Right atrium auricular region (tissue), 2 donors: ENCODE measurements at places on chromosomes 11 and 22. TPM values are rescaled to one million over a fixed set of nuclear protein-coding genes. Genes with fewer than 3 reads are reported as not detected.

Gene RIMBP3C
- total RNA-seq, result 0.04 TPM

Gene ST3GAL4
- 67.5 TPM for total RNA-seq

- H3K4me1 ChIP-seq, result no peaks in the 10 kb centered on the region
- no peak overlapping the region for H3K4me3 ChIP-seq
- DNase-seq, result peak; percentile 32
- H3K36me3 ChIP-seq, result no peaks in the 10 kb centered on the region
- H3K27ac ChIP-seq, result no peak overlapping the region
Measured at GRCh38 chr11:45300715-45301114, 14.6 kb upstream of the SYT13 start.

- H3K27me3 ChIP-seq, result no peaks in the 10 kb centered on the region
- no peak overlapping the region for H3K4me3 ChIP-seq
- no peak overlapping the region for H3K27ac ChIP-seq
- no peaks in the 10 kb centered on the region for H3K4me1 ChIP-seq
Measured at GRCh38 chr11:30314625-30315024, 8.3 kb upstream of the ARL14EP start.

GRCh38 chr11:35115688-35116030, 23.3 kb upstream of the CD44 start:
- no peak for DNase-seq
- H3K4me1 ChIP-seq, result no peaks in the 10 kb centered on the region
- H3K36me3 ChIP-seq, result no peaks in the 10 kb centered on the region
- no peaks in the 10 kb centered on the region for H3K27me3 ChIP-seq

DNA sequence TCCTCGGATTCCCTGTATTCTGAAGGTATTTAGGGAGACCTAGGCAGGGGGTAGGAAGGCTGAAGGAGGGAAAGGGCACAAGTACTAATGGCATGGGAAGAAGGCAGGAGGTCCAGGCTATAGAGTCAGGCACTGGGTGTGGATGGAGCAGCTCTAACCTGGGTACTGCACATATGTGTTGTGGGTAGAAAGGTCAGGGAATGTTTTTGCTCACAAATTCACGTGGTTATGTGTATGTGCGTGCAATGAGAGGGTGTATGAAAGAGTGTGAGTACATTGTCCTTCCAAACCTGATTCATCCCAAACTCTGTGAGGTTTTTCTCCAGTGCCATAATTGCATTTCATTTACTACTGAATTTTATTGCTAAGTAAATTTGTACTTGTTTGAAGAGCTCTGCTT, 23.2 kb downstream of the DNHD1 start:
- H3K4me1 ChIP-seq, result no peaks in the 10 kb centered on the region
- no peak for DNase-seq
- no peaks in the 10 kb centered on the region for H3K36me3 ChIP-seq
- H3K27me3 ChIP-seq, result no peaks in the 10 kb centered on the region

DNA sequence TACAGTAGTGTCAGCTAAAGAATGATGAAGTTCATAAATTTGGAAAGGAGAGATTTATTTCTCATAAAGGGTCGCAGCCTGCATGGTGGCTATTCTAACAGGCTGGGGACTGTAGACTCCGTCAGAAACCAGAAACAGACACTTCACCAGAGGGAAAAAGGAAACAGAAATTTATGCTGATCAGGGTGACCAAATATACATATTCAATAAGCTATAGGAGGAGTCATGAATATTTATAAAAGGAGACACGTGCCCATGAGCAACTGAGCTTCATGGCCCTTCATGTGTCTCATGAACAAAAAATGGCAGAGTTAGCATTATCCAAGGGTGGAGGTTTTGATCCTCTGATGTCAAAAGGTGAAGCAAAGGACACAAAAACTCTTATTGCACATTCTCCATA, 392.1 kb downstream of the LARGE1 start:
- H3K27me3 ChIP-seq, result no peaks in the 10 kb centered on the region
- H3K36me3 ChIP-seq, result no peaks in the 10 kb centered on the region
- DNase-seq, result no peak
- no peaks in the 10 kb centered on the region for H3K4me1 ChIP-seq
- no peak overlapping the region for H3K4me3 ChIP-seq
- H3K27ac ChIP-seq, result no peak overlapping the region

GRCh38 chr11:15006139-15006759, 34.1 kb upstream of the CALCA start:
- no peaks in the 10 kb centered on the region for H3K36me3 ChIP-seq
- no peak overlapping the region for H3K4me3 ChIP-seq
- DNase-seq, result no peak
- no peak overlapping the region for H3K27ac ChIP-seq
- H3K27me3 ChIP-seq, result no peaks in the 10 kb centered on the region
